ENCODE measurements at places on chromosomes 1 and 21.
A peak's percentile ranks its signal among the peaks of the same experiment; 100 is the strongest.

DNA sequence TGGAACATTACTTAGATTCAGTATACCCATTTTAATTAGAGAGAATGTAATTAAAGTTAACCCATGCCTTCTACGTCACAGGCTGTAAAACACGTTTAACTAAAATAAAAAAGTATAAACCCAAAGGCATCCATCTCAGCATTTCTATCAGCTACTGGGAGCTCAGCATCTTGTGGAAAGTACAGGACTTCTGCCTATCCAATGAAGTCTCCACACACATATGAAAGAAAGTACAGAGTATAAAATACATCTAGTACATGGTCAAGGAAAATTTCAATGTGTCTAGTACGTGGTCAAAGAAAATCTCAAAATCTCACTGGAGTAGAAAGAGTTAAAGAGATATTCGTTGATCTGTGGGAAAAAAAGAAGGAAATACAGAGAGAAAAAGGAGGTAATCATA is 141.4 kb upstream of the ZNHIT6 start:
- DNase-seq = no peak

DNA sequence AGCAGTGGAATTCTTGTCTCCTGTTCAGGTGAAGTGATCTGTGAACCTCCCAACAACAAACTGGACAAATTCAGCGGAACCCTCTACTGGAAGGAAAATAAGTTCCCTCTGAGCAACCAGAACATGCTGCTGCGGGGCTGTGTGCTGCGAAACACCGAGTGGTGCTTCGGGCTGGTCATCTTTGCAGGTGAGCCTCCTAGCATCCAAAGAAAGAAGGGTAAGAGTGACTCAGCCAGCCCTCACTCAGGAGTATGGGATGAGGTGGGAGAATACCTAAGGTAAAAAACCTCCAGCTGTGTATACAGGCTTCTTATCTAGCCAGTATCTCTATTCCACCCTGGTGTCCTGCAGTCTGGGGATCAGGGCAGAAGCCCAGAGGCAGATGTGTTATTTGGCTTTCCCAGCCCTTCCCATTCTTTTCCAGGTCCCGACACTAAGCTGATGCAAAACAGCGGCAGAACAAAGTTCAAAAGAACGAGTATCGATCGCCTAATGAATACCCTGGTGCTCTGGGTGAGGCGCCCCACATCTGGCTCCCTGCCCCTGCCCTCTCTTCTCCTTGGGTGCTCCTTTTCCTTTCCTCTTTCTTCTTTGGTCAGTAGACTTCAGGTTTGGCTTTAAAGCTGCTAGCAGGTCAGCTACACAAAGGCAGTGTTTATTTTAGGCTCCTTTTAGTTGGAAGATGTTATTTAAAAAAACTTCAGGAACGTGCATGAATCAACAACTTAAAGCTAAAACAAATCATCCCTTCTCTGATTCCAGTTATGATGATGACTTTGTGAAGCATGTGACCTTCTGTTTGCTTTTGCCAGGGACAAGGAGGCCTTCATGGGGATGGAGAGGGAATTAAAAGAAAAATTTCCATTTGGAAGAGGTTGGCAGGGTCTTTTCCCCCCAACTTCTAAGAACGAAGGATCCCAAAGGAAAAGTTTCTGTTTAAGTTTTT is 9.0 kb downstream of the ATP8B2 start:
- no peak for DNase-seq

- DNase-seq = peak; percentile 32
These were observed 93.9 kb upstream of the CD34 start for GRCh38 chr1:208004851-208005250.

DNA sequence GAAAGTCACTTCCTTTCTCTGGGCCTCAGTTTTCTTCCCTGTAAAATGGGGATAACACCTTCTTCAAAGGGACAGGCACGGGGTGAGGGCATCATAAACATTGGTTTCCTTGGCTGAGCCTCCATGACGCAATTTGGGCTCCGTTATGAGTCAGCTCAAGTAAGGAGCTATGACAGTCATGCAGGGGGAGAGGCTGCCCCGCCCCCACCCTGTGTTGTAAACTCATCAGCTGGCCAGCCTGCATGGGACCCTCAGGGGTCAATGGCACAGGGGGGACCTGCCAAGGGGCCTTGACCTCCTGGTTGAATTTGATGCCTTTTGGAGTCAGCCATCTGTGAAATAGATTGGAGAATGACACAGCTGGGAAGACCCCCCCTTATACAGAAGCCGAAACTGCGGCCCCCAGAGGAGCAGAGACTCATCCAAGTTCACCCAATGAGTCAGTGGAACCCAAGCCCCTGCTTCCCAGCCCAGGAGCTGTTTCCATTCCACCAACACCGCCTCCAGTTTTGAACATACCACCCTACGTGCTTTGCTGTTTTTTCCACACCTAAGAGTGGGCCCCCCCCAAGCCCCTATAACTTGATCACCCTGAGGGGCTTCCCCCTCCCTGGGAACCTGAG is 36.8 kb upstream of the RUNX3 start:
- no peak for DNase-seq

DNA sequence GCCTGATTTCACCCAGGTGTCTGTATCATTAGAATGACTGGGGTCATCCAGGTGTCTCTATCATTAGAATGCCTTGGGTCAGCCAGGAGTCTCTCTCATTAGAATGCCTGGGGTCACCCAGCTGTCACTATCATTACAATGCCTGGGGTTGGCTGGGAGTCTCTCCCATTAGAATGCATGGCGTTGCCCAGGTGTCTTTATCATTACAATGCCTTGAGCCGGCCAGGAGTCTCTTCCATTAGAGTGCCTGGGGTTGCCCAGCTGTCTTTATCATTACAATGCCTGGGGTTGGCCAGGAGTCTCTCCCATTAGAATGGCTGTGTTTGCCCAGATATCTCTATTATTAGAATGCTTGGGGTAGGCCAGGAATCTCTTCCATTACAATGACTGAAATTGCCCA is 61.6 kb downstream of the RNF187 start:
- DNase-seq = no peak

DNA sequence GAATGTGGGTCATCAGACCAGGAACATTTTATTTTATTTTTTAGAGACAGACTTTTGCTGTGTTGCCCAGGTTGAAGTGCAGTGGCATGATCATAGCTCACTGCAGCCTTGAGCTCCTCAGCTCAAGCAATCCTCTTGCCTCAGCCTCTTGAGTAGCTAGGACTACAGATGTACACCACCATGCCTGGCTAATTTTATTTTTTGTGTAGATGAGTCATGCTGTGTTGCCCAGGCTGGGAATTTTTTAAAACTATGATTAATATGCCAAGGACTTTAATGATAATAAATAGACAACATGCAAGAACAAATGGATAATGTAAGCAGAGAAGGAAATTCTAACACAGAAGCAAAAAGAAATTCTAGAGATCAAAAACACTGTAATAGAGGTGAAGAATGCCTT is 142.4 kb downstream of the AK5 start:
- DNase-seq = no peak

DNA sequence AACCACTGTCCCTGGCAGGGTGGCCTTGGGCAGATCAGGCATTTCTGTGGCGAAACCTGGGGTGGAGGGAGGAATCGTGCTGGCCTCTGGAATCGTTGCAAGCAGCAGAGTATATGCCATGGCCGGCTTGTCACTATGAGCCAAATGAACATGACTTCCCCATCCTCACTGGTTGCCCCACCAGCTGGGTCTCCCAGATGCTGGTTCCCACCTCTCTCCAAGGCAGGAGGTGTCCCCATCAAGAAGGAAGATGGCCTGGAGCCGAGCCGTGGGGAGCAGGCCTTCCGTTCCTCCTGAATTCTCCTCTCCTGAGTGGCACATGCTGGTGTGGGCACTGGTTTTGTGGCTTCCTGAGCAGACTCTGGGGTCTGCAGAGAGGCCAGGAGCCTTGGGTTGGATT is 60.2 kb upstream of the ACTRT2 start:
- DNase-seq = no peak

GRCh38 chr1:184509105-184509504 is 122.3 kb downstream of the C1orf21 start:
- DNase-seq = no peak

DNA sequence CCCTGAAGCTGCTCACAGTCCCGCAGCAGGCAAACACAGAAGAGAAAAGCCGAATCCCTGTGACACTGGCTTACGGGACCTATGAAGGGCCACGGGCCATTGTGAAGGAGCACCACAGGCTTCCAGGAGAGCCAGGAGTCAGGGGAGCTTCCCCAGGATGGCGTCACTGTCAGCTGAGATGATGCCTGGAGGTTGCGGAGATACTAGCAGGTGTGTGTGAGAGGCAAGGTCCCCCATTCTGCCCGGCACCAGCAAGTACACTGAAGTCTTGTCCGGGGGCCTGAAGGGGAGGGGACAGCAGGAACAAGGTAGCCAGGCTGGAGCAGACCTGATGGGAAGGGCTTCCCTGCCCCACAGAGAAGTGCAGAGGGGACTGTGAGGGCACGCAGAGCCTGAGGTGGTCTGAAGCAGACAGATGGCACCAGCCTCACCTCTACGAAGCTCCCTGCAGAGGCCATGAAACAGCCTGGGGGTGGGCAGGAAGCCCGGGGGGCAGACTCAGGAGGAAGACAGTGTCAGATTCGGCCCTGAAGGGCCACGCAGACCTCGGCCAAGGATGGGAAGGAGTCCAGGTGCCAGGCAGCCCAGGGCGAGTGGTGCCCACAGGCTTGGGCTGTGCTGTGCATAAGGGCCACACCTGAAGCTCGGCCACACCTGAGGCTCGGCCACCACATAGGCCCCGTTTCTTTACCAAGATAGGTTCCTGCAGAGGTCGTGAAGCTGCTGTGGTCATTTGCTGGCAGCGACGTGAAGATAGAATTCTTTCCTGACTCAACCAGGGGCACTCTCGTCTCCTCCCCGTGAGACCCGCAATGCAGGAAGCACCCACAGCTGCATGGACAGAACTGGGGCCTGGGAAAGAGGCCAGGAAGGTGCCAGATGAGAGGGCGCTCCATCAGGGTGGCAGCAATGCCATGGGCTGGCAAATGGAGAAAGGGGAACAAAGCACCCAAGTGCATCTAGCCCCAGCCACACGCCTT is 10.1 kb downstream of the TCP10L start:
- DNase-seq = no peak

DNA sequence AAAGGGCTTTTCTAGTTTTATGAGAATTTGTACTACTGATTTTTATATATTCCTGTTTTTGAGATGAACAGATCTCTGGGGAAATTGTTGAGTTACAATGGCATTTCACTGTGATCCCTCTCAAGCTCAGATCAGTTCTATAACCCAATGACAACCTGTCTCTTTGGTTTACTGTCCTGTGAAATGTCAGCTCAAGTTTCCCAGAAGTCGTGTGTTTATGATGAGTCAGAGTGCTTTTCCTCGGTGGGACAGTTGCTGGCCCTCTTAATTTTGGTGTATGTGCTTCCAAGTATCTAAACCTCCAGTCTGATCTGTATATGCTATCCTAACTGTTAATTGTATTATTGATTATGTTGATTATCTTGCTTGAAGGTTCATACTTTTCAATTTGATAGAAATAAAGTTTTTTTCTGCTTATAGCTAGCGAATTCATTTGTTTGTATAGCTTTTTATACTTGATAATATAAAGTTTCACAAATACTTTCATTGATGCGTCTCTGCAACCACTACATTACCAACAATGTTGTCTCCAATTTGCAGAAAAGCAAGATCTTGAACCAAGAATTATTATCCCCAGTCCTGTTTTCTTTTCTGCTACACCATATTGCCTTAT is 77.5 kb upstream of the DNAJC6 start:
- no peak for DNase-seq

DNA sequence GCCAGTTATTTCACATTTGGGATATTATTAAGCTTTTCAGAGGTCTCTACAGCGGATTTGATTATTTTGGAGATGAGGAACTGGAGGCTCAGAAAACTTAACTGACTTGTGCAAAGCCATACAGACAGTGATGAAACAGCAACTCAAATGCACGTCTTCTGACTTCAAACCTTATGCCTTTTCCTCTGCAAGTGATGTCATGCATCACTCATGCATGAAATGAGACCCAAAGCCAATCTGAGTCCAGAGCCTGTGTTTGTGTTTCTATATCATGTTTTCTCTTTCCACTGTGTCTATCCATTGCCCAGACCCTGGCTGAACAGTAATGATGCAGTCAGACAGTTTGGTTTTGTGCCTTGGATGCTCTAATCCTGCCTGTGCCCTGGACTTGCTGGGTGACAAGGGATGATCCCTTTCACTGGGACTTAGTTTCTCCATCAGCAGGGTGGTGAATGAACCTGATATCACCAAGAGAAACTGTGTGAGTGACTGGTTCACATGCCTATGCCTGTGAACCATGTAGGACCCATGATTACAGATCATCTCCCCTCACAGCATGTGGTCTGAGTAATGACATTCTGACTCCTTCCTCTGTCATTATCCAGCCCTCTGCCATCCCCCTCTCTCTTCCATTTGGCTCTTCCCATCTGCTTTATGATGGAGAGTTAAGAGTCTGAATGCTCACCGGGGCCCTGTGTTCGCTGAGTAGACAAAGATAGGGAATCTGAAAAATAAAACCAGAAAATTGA is 33.4 kb downstream of the SLAMF6 start:
- no peak for DNase-seq

DNA sequence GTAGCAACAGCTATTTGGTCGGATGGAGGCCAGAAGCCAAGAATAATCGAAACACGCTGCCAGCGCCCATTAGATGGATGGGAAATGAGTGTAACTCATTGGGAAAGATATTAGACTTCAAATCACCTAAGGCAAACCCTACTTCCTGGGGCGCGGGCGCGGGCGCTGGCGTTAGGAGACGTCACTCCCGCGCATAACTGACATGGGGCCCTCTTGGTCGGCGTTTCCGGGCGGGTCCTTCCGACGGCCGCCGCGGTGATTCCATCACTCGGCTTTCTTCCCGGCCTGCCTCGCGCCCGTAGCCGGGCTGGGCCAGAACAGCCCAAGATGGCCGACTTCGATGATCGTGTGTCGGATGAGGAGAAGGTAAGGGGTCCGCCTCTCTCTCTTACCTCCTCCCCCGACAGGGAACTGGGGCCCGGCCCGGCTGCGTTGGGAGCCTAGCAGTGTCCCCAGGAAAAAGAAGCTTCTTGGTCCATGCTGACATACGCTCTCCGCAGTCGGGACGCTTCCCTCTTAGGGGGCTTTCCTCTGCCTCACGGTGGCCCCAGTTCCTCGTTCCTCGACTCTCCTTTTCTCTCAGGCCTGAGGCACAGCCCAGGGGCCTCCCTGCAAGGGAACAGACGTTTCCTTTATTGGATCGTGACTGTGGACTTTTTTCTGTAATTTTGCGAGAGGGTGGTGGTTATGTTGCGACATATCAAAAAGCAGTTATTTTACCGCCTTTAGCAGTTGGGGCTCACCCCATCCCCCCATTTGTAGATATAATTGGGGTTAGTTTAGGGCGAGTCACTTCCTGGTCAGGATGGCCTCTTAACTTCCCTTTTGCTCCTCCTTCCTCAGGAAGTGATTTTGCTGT is at the start of gene CAPZA1:
TSS of gene CAPZA1 (plus strand) at position 315 of the 859 bp plus-strand sequence. CDS start at position 328, 13 bp downstream.
- peak; percentile 96 for DNase-seq

DNA sequence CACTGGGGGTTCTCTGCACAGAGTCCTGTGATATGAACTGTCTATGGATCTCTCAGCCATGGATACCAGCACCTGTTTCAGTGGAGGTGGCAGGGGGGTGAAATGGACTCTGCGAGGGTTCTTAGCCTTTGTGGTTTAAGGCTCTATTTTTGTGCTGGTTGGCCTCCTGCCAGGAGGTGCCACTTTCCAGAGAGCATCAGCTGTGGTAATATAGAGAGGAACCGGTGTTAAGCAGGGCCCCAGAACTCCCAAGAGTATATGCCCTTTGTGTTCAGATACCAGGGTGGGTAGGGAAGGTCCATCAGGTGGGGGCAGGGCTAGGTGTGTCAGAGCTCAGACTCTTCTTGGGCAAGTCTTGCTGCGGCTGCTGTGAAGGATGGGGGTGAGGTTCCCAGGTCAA is 330.0 kb upstream of the PLD5 start:
- DNase-seq = no peak
